Activated CD4-positive, alpha-beta memory T cell treated with anti-CD3 and anti-CD28 coated beads for 36 hours (primary cell): ENCODE measurements at places on chromosomes 3 and 15. TPM values are rescaled to one million over a fixed set of nuclear protein-coding genes. Genes with fewer than 3 reads are reported as not detected.

Gene GRAMD1C
- 0.64 TPM for total RNA-seq

Gene MESP2
- total RNA-seq: not detected

Gene ONECUT1
- total RNA-seq: not detected

Gene TM4SF1
- total RNA-seq: 0.83 TPM

Gene PRKCI
- 27.6 TPM for total RNA-seq

Gene GALNT15
- total RNA-seq: not detected

Gene CHRFAM7A
- not detected for total RNA-seq

Gene GATM
- 1.3 TPM for total RNA-seq

Gene TERC
- total RNA-seq: 11.5 TPM

Gene SPINT1
- 11.3 TPM for total RNA-seq
